ENCODE measurements at places on chromosomes 1 and 21.

DNA sequence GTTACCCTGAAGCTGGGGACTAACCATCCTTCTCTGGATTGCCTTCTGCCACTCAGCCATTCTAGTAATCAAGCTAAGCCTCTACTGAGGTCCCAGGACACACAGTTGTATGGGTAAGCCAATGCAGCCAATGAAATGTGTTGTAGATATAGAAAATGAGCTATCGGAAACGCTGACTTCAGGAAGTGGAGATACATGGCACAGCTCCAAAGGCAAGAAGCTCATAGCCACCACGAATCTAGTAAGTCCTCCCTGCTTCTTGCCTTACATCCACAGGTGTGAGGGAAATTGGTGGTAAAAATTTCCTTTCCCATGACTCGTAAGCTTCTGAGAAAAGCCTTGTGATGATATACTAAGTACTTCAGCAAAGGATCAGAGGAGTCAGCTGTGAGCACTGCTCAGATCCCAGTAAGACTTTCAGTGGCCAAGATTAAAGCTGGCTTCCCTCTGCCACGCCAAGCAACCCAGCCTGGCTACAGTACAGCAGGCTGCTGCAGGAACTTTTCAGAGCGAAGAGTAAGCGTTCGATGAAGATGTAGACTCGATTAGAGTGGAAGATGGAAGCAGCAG is 117.7 kb downstream of the SIM2 start:
- no peak for DNase-seq

DNA sequence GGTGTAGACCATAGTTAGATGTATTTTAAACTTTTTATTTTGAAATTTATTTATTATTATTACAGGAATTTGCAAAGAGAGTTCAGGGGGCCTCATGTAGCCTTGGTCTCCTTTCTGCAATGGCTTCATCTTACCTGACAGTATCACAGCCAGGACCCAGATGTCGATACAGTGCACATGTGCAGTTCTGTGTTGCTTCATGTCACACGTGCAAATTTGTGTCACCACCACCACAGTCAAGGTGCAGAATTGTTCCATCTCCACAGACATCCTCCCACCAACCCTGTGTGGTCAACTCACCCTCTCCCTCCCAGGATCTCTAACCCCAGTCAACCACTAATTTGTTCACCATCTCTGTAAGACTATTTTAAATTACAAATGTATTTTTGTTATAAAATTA is 184.5 kb downstream of the CAMTA1 start:
- no peak for DNase-seq

DNA sequence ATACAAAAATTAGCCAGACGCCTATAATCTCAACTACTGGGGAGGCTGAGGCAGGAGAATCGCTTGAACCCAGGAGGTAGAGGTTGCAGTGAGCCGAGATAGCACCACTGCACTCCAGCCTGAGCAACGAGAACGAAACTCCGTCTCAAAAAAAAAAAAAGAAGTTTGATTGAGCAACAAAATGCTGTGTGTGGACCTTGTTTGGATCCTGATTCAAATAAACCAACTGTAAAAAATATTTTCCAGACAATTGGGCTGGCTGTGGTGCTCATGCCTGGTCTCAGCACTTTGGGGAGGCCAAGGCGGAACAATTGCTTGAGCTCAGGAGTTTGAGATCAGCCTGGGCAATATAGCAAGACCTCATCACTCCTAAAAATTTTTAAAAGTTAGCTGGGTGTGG is 16.8 kb downstream of the PTAFR start:
- DNase-seq = no peak

GRCh38 chr1:62450301-62450700 is 13.5 kb downstream of the USP1 start:
- DNase-seq = no peak

DNA sequence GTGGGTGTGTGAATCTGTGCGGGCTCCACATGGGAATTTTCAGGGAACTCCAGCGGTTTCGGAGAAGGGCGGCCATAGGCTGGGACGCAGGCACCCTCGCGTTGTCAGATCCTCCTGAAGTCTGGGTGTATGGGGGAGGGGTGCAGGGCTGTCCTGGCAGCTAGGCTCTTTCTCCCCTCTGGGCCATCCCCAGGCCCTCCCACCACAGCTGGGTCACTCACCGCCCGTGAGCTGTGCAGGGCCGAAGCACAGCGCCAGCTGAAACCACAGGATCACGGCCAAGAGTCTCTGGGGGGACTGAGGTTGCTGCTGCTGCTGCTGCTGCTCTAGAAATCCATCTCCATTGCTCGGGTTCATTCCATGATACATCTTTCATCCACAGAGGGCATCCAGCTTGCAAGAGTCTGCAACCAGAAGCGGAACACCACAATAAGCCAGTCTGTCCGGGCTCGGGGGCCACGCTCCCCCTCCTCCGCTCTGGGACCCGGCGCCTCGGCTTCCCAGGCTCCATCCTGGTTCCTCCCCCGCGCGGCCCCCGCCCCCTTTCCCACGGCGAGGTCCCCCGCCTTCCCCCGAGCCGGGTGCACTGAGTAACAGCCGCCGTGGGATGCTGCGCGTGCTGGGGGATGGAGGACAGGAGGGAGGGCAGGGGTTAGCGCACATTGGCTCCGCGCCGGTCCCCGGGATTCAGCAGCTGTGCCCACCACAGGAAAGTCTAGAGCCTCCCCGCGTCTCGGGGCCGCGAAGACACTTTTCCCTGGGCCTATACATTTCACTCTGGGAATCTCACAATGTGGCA is 720 bp downstream of the SUSD4 start:
- no peak for DNase-seq

DNA sequence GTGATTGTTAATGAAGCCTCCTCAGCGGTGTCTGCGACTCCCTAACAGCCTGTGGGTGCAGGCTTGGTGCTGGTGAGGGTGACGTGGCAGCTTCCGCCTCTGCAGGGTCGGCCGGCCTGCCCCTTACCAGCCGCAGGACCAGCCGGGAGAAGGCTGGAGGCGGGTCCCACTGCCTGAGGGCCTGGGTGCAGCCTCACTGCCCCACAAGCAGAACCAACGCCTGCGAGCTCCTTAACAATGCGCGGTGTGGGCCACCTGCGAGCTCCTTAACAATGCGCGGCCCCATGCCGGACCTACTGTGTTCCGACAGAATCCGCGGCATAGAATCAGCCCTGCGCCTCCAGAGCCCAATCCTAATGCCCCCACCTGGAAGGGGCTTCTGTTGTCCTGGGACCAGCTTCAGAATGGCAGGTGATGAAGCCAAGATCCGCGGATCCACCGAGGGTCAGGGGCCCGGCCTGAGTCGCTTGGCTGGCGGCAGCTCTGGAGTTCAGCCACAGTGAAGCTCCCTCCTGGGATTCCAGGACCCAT is 54.4 kb upstream of the AJAP1 start:
- DNase-seq = no peak

DNA sequence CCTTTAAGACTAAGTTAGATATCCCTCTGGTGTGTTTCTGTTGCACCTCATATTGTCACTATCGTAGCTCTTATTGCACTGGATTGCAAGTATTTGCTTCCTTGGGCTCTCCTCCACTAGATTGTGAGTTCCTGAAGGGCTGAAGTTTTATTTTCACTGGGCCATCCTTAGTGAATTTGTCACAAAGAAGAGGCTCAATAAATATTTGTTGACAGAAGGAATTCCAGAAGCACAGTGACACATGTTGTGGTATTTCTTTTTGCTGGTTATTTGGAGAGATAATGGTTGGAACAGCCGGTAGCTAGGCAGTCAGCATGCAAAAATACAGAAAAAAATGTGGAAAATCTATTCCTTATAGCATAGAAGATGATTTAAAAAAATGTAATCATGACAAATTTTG is 129.9 kb upstream of the ZRANB2 start:
- no peak for DNase-seq

GRCh38 chr1:69871412-69871811 is 303.7 kb downstream of the LRRC7 start:
- no peak for DNase-seq
